ENCODE measurements at places on chromosomes 12 and 14. TPM values are rescaled to one million over a fixed set of nuclear protein-coding genes. Genes with fewer than 3 reads are reported as not detected.

GRCh38 chr12:57104292-57104910 lies 6.8 kb downstream of the STAT6 start:
- DNase-seq, result no peak

The CCDC196 gene
- not detected for polyA plus RNA-seq

- no peak for DNase-seq
Measured at GRCh38 chr12:57780284-57780897, 2.2 kb upstream of the TSFM start.

GRCh38 chr12:95646781-95647190 lies 95.5 kb upstream of the USP44 start:
- no peak for DNase-seq

DNA sequence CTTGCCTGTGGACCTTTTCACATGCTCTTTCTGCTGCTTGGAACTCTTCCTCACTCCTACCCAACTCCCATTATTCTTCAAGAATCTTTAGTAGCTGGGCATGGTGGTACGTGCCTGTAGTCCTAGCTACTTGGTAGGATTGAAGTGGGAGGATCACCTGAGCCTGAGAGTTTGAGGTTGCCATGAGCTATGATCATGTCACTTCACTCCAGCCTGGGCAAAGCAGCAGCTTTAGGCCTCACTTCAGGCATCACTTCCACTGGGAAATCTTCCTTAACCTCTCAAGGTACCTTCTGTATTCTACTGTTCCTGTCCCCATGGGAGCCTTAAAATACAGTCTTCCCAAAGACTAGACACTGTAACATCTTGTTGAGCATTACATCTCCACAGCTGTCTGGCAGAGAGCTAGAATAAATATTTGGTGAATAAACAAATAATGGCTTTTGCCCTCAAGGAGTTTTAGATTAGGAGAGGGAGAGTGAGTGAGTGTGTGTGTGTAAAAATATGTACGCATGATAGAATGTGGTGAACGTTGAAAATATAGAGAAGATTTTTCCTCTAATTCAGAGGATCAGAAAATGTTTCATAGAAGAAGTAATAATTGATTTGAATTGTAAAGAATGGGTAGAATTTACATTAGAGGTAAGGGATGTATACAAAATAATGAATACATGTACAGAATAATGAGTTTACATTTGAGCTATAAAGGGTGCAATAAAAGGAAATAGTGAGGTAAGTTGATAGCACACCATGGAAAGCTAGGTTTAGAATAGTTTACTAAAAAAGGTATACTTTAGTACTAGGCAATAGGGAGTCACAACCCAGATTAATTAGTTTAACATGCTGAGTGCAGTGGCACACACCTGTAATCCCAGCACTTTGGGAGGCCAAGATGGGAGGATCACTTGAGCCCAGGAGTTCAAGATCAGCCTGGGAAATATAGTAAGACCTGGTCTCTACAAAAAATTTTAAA lies 29.2 kb upstream of the BMAL2 start:
- DNase-seq, result no peak

- no peak for DNase-seq
Measured at GRCh38 chr14:56073799-56074198, 44.4 kb upstream of the PELI2 start.

The APOLD1 gene
- 0.34 TPM for polyA plus RNA-seq

GRCh38 chr12:108327621-108328344 lies 11.3 kb downstream of the CMKLR1 start:
- no peak for DNase-seq

DNA sequence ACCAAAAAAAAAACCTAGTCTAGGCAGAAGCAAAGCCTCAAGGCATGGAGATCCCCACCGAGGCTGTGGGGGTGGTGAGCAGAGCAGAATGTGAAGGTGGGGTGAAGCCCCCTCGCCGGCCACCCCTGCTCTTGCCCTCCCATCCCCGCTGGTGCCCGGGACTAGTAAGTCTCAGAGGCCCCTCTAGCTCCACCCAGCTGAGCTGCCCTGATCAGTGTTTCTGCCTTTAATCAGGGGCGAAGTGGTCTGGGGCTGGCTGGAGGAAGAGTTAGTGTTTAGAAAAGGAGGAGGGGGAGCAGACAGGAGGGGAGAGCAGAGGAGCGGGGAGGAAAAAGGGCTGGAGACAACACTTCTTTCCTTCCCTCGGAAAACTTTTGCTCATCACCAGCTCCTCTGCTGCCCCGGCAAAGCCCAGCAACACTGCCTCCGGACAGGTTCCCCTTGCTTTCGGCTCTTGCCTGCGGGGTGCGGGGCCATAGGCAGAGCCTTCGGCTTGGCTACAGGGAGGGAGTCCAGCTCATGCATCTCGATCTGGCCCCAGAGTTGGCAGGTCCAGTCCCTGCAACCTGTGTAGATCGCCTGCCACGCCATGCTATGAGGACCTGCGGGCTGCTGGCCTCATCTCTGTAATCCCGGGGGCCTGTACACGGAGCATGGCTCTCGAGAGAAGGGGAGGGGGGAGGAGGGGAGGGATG lies 3.4 kb upstream of the DLK1 start:
- DNase-seq, result no peak

DNA sequence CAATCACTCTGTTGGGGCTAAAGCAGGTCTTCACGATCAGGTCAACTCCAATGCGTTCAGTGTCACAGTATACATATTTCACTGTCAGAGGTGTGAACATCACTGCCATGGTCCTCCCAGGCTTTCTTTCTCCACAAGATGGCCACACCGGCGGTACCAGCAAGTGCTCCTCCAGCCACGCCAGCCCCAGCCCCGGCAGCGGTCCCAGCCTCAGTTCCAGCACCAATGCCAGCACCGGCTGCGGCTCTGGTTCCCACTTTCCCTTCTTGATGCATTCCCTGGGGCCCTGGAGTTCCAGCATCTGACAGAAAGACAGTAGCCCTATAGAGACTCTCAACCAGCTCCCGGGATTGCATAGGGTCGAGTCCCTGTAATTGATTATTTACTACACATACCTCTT lies 10.9 kb upstream of the KCNA5 start:
- DNase-seq, result no peak

DNA sequence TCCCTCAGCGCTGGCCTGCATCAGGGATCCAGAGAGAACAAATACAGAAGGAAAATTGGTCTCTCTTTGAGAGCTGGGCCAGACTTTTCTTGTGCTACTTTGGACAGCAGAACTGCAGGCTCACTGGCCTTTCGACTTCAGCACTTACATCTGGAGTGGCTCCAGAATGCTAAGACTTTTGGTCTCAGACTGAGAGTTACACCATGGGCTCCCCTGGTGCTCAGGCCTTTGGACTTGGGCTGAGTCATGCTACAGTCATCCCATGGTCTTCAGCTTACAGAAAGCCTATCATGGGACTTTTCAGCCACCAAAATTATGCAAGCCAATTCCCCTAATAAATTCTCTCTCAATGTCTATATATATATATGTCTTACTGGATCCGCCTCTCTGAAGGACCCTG lies 9.0 kb upstream of the CD163 start:
- DNase-seq, result no peak

The B4GALNT3 gene
- polyA plus RNA-seq, result 1.2 TPM

The FAM90A1 gene
- not detected for polyA plus RNA-seq

- DNase-seq, result no peak
Measured at GRCh38 chr12:100329800-100330199, 27.1 kb upstream of the SLC17A8 start.

DNA sequence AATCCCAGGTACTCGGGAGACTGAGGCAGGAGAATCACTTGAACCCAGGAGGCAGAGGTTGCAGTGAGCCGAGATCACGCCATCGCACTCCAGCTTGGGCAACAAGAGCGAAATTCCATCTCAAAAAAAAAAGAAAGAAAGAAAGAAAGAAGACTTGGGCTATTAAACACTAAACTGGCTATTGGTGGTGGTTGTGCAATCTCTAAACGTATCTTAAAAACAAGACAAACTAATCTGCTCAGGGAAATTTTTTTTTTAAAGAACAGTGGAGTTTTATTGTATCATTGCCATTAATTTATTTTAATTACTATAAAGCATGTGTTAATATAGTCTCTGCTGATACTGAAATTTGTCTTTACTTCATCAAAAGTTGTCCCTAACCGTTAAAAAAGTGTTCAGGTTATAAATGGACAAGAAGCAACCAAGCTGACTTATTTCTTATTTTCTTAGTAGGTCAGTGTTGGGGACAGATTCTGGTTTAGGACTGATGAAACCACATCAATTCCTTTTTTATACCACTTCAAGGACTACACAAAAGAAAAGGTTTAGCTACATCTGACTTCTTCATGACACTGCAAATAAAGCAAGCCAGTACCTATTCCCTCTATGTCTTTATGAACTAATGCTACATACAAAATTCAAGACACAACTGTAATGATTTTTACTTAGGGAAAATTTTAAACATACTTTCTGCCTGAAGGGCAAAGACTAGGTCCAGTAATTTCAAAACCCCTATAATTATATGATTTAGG lies 68.7 kb upstream of the KRAS start:
- no peak for DNase-seq

GRCh38 chr14:38199076-38199475 lies 8.6 kb upstream of the SSTR1 start:
- DNase-seq, result no peak

DNA sequence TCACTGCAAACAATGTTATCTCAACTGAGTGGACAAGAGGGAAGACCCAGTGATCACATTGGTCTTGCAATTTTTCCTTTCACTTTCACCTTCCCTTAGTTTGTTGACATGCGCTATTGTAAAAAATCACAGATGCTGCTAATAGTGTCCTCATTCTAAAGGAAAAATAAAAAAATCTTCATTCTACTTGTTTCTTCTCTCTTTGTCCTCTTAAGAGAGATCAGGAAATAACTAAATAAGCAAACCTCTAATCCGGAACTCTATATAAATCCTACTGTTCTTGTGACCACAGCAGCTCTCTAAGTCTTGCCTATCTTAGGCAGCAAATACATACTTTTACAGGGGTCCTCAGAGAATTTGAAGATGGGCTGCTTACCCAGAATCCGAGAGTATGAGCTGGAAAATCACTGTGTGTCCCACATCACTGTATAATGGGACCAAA lies 257.7 kb downstream of the NAV3 start:
- DNase-seq, result no peak

GRCh38 chr12:84738481-84738972 lies 174.1 kb downstream of the SLC6A15 start:
- no peak for DNase-seq

The MYH6 gene
- polyA plus RNA-seq, result not detected

- no peak for DNase-seq
Measured at GRCh38 chr12:50325890-50326391, 42.6 kb upstream of the LIMA1 start.

DNA sequence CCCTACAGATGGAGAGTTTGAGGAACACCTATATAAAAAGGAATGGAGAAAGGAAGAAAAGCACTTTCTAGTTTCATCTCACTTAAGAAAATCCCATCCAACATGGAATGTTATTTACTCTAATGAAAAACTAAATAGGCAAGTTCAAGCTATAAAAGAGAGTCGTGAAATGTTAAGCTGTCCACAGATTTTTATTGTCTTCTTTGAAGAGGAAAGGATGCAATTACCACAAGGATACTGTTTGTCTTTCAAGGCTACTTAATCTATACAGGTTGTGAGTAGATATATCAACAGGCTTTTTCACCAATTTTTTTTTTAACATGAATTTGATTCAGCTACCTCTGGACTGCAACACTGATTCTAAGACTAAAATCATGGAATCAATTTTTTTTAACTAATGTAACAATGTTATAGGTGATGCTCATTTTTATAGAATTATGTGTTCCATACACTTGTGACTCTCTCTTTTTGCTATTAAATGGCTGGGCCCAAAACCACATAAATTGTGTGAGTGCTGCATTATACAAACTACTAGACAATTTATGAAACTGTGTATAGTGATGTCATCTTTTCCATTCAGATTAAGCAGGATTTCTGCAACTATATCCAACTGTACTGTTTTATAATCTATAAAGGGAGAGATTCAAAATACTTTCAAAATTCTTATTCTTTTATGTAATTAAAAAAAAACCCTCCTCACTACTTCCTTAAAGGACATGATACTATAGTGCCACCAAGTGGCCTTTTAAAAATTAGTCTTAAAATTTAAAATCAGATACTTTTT lies 26.8 kb upstream of the BMAL2 start:
- DNase-seq, result peak; percentile 22

DNA sequence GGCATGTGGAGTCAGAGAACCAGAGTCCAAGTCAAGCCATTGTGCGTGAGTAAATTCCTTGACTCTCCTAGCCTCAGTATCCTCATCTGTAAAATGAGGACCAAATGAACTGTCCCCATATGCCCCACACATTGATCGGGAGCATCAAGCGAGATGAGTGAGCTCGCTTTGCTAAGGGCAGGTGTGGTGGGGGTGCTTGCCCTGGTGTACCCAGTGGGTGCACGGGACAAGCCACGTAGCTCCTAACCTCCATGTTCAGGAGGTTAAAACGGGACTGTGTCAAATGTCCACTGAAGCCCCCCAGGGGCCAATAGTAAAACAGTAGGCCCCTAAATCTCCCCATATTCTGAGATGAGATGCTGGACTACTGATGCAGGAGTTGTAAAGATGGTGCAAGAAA lies 60.9 kb downstream of the SERPINA3 start:
- DNase-seq, result no peak

- no peak for DNase-seq
Measured at GRCh38 chr12:75672200-75672599, 160.8 kb upstream of the KRR1 start.

- DNase-seq, result no peak
Measured at GRCh38 chr12:69688471-69689427, 10.4 kb downstream of the BEST3 start.

All from immature natural killer cell (primary cell).